ENCODE measurements at places on chromosomes 3 and 15. TPM values are rescaled to one million over a fixed set of nuclear protein-coding genes. Genes with fewer than 3 reads are reported as not detected.

The ANKDD1A gene
- polyA plus RNA-seq, result 5.1 TPM

The ATP11B gene
- 51.5 TPM for polyA plus RNA-seq

The ATP2C1 gene
- polyA plus RNA-seq, result 131 TPM

The HIGD1A gene
- polyA plus RNA-seq, result 132 TPM

Measured in renal pelvis (tissue), 12 donors.